Activated CD4-positive, alpha-beta T cell treated with anti-CD3 and anti-CD28 coated beads for 36 hours (primary cell): ENCODE measurements at places on chromosomes 12 and 14. TPM values are rescaled to one million over a fixed set of nuclear protein-coding genes. Genes with fewer than 3 reads are reported as not detected.

DNA sequence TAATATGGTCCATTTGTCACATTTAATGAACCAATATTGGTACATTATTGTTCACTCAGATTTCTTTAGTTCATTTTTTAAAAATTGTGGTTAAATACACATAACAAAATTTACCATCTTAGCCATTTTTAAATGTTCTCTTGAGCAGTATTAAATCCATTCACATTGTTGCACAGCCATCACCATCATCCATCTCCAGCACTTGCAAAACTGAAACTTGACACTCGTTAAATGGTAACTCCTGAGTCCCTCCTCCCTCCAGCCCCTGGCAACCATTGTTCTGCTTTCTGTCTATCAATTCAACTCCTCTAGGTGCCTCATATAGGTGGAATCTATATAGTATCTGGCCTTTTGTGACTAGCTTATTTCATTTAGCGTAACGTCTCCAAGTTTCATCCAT is 86.4 kb downstream of the ACACB start:
- no peak for DNase-seq
- no peaks in the 10 kb centered on the region for H3K4me1 ChIP-seq
- H3K27ac ChIP-seq: no peak overlapping the region
- H3K36me3 ChIP-seq: peaks cover 4% of the 10 kb centered on the region

DNA sequence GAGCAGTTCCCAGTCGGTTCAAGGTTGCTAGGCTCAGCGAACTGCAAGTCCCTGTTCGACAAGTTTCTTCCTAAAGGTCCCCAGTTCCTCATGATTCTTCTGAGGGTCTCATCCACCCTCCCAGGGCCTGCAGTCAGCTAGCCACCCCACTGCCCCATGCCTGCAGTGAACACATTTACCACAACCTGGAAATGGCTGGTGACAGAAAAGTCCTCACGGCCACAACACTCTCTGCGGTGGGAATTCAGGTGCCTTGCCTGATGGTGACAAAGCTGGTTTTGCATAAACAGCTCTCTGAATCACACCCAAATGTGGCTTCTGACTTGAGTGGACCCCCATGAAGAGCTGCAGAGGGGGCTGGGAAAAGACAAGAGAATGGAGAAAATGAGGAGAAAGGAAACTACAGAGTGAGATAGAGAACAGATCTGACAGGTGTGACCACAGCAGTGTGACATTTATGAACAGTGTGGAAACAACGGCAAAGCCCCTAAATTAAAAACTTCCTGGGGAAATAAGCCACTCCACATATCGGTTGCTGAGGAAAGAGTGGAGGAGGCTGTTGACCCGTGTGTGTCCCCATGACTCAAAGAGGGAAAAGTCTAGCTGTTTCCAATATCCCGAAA is 1.3 kb upstream of the CD27 start:
- peak overlapping the region; percentile 86 for H3K4me3 ChIP-seq
- peak overlapping the region; percentile 94 for H3K27ac ChIP-seq
- H3K27me3 ChIP-seq: no peaks in the 10 kb centered on the region
- H3K36me3 ChIP-seq: peaks cover 41% of the 10 kb centered on the region

GRCh38 chr12:56338308-56339157 is at the start of gene IL23A:
IL23A (plus strand) TSS chr12:56338884; CDS start chr12:56339045, 161 bp downstream.
- peaks cover 29% of the 10 kb centered on the region for H3K36me3 ChIP-seq
- H3K4me3 ChIP-seq: peak within 1 kb of the TSS; percentile 73
- DNase-seq: peak; percentile 94
- H3K27me3 ChIP-seq: no peaks in the 10 kb centered on the region
- H3K4me1 ChIP-seq: peaks cover 47% of the 10 kb centered on the region

DNA sequence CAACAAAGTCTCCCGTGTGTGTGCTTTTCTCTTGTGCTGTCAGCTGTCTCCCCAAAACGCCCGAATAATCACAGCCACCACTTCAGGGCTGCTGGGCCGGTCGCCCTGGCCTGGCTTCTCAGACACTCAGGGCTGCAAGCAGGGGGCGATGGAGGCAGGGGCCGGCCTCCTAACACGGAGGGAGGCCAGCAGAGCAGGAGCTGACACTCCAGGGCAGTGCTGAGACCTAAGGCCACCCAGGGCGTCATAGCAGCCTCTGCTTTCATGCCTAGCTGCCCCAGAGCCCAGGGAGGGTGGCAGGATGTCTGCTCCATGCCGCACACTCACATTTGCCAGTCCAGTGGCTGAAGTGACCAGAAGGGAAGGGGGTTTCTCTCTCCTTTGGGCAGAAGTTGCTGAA is 25.6 kb downstream of the STX2 start:
- no peak overlapping the region for H3K4me3 ChIP-seq
- no peaks in the 10 kb centered on the region for H3K27me3 ChIP-seq
- H3K4me1 ChIP-seq: peaks cover 4% of the 10 kb centered on the region
- H3K36me3 ChIP-seq: peaks cover 24% of the 10 kb centered on the region
- DNase-seq: no peak

DNA sequence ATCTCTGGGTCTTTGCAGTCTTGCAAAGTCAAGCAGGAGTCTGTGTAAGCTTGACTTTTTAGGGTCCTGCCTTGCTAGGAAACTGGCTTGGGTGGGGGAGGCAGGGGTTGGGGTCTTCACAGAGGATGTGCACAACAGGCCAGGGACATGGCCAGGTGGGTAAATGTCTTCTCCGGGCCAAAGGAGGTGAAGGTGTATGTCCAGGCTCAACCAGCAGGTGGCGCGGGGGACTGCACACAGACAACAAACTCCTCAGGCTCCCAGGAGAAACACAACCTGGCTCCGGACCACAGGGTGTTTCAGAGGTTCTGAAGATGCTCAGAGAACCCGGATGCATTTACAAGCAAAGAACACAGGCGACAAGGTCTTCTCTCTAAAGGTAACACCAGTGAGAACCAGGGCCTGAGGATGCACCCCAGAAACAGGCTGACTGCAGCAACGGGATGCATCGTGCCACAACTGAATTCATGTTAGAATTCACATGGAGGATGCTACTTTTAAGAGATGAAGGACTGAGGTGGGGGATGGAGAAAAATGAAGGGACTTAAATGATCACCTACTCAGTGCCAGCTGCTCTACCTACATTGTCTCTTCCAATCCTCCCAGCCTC is 56.0 kb downstream of the PLEKHG3 start:
- no peaks in the 10 kb centered on the region for H3K36me3 ChIP-seq
- peaks cover 48% of the 10 kb centered on the region for H3K4me1 ChIP-seq
- DNase-seq: peak; percentile 82
- no peaks in the 10 kb centered on the region for H3K27me3 ChIP-seq
- no peak overlapping the region for H3K4me3 ChIP-seq

- no peak overlapping the region for H3K4me3 ChIP-seq
- peaks cover 8% of the 10 kb centered on the region for H3K36me3 ChIP-seq
- no peak overlapping the region for H3K27ac ChIP-seq
- H3K27me3 ChIP-seq: no peaks in the 10 kb centered on the region
- peaks cover 26% of the 10 kb centered on the region for H3K4me1 ChIP-seq
Measured at GRCh38 chr12:124395284-124395752, 100.4 kb downstream of the RFLNA start.

- DNase-seq: peak; percentile 4
- H3K27me3 ChIP-seq: no peaks in the 10 kb centered on the region
- H3K36me3 ChIP-seq: no peaks in the 10 kb centered on the region
- no peaks in the 10 kb centered on the region for H3K4me1 ChIP-seq
- H3K4me3 ChIP-seq: no peak overlapping the region
Measured at GRCh38 chr14:30214461-30215090, 286.9 kb upstream of the PRKD1 start.

- H3K27me3 ChIP-seq: peaks cover 5% of the 10 kb centered on the region
- no peak for DNase-seq
- H3K4me3 ChIP-seq: no peak overlapping the region
Measured at GRCh38 chr12:40947797-40948196, 240.3 kb upstream of the PDZRN4 start.

DNA sequence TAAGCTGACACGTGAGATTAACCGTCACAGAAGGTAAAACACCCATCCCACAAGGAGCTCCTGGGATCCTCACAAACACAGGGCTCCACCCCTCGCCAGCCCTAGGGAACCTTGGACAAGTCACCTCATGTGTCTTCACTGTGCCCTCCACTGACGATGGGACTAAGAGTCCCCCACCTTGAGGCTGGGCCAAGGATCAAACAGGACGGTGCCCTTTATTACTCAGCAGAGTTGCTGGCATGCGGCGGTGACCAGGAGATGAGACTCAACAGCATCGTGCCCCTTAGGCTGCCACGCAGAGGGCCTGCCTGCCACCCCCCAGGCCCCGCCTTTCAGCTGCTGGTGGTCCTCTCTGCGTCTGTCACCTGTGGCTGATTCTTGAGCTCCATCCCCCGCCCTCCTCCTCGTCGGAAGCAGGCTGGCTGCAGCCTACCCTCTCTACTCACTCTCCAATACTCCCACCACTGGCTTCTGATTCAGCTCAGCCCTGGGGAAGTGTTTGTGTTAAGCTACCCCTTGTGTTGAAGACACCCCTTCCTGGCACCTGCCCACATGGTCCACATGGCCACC is 105.2 kb downstream of the DICER1 start:
- H3K4me3 ChIP-seq: no peak overlapping the region
- H3K27ac ChIP-seq: no peak overlapping the region
- H3K4me1 ChIP-seq: no peaks in the 10 kb centered on the region
- no peaks in the 10 kb centered on the region for H3K36me3 ChIP-seq

DNA sequence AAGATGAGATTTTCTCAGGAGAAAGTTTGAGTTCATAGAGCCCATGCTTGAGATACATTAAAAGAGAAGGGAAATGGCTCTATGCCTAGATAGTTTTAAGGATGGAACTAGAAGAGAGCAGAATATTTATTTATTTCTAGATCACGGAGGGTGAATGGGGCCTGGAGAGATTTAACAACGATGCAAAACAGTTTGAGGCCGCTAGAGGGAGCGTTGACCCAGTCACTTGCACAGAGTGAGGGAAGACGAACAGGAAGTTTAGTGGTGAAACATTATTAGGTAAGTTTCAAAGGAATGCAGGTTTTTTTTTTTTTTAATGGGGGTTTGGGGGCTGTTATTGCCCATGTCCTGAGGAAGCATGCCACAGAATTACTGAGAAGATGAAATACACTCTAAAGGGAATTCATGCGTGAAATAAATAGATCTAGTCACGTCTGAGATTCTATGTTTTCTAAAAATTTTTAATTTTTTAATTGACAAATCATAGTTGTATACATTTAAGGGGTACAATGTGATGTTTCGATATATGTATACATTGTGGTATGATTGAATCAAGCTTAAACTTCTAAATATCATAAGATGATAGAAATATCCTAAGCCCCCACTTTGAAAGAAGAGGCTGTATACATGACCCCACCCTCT is 14.8 kb upstream of the PPP1R1A start:
- peaks cover 13% of the 10 kb centered on the region for H3K27me3 ChIP-seq
- peaks cover 6% of the 10 kb centered on the region for H3K4me1 ChIP-seq
- no peak overlapping the region for H3K4me3 ChIP-seq
- DNase-seq: peak; percentile 78
- no peaks in the 10 kb centered on the region for H3K36me3 ChIP-seq

- no peak overlapping the region for H3K27ac ChIP-seq
Measured at GRCh38 chr14:74898694-74899093, 17.0 kb downstream of the DLST start.

DNA sequence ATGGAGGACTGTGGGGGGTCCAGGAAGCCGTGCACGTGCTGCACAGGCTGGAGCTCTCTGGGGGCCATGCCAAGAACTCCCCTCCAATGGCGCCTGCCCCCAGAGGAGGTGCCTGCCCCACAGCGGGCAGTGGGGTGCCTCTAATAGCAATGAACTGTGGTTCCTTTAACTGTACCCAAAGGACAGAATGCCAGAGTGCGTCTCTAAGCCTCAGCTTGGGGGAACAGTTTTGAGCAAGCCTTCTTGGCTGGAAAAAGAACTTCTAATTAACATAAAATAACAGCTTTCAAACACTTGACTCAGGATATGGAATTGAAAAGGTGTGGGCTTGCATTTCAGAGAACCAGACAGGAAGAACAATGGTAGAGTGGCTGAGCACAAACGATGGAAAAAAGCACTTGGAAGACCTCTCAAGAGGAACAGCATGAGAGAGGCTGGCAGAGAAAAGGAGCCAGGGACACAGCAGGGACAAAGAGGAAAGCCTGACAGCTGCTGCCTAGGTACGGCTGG is 195.6 kb downstream of the TTC7B start:
- peaks cover 2% of the 10 kb centered on the region for H3K27me3 ChIP-seq
- no peak overlapping the region for H3K4me3 ChIP-seq
- no peaks in the 10 kb centered on the region for H3K4me1 ChIP-seq

GRCh38 chr12:14774074-14774905 is 29.0 kb downstream of the WBP11 start:
- H3K4me3 ChIP-seq: peak overlapping the region; percentile 96
- peak overlapping the region; percentile 97 for H3K27ac ChIP-seq
- H3K4me1 ChIP-seq: peaks cover 35% of the 10 kb centered on the region
- DNase-seq: peak; percentile 95
- H3K36me3 ChIP-seq: peaks cover 19% of the 10 kb centered on the region
- no peaks in the 10 kb centered on the region for H3K27me3 ChIP-seq

GRCh38 chr12:80165746-80166145 is 66.4 kb downstream of the OTOGL start:
- no peak for DNase-seq
- no peaks in the 10 kb centered on the region for H3K36me3 ChIP-seq
- H3K27ac ChIP-seq: no peak overlapping the region
- no peak overlapping the region for H3K4me3 ChIP-seq

GRCh38 chr14:39847852-39848251 is 415.6 kb upstream of the FBXO33 start:
- no peak for DNase-seq
- H3K4me3 ChIP-seq: no peak overlapping the region
- no peaks in the 10 kb centered on the region for H3K27me3 ChIP-seq
- no peak overlapping the region for H3K27ac ChIP-seq
- no peaks in the 10 kb centered on the region for H3K4me1 ChIP-seq

NPAS3 gene
- total RNA-seq: not detected

DNA sequence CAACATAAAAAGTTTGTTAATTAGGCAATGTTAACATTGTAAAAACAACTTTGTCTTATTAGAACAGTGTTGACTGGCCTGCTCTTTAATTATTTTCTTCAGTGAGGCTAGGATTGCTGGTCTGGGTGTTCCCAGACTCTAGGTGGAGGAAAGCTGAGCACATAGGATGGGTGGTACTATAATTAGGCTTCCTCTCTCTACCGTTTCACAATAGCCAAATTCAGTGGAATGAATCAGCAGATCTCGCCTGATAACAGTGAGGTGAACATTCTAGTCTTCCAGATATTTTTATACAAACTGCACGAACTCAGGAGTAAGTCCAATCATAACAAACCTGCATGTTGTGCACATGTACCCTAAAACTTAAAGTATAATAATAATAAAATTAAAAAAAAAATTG is 11.9 kb downstream of the PTGDR start:
- H3K27ac ChIP-seq: no peak overlapping the region
- peaks cover 2% of the 10 kb centered on the region for H3K27me3 ChIP-seq
- H3K4me3 ChIP-seq: no peak overlapping the region
- peaks cover 3% of the 10 kb centered on the region for H3K4me1 ChIP-seq
- DNase-seq: no peak

DNA sequence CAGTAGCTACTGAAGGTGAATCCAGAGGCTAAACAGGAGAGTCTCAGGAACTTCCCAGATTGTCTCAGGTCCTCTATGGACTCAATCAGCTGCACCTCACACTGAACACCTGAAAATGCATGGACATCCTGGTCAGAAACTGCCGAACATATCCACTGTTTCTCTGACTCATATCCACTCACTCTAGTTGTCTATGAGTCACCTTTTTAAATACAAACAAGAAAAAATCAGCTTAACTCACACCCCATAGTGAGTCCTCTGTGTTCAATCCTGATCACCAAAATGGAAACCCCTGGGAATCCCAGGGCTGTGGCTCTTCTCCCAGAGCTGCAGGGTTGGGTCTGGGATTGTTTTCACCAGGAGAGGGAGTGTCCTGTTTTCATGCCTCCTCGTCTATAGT is 556.7 kb downstream of the TMEM121 start:
- peaks cover 16% of the 10 kb centered on the region for H3K27me3 ChIP-seq
- no peaks in the 10 kb centered on the region for H3K36me3 ChIP-seq
- no peak overlapping the region for H3K27ac ChIP-seq
- H3K4me3 ChIP-seq: no peak overlapping the region
